ENCODE measurements at places on chromosomes 12 and 14.
A peak's percentile ranks its signal among the peaks of the same experiment; 100 is the strongest.

DNA sequence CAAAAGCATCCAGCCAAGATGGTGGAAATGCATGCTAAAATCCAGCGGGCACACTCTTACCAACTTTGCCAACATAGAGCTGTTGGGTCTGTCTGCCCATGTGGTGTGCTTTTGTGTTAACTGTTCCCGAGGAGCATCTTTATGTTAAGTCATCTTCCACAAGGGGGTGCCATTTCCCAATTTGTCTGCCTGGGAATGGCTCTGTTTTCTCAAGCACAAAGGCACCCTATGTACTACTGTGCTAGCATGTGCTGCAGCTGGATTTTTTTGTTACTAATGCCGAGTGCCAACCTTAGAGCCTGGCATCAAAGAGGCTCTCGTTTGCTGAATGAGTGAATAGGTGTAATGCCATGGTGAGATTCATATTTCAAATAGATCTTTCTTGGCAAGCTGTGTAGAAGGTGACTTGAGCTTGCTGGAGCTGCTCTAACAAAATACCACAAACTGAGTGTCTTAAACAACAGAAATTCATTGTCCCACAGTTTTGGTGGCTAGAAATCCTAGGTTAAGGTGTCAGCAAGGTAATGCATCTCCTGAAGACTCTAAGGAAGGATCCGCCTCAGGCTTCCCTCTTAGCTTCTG lies 74.3 kb downstream of the TRHDE start:
- peak; percentile 88 for DNase-seq

GRCh38 chr12:101086490-101087135 lies 123.4 kb downstream of the SLC5A8 start:
- peak; percentile 21 for DNase-seq

GRCh38 chr12:105831372-105831771 lies 307.4 kb downstream of the NUAK1 start:
- no peak for DNase-seq

- no peak for DNase-seq
Observed at GRCh38 chr12:14853961-14854360, 10.6 kb upstream of the ART4 start.

DNA sequence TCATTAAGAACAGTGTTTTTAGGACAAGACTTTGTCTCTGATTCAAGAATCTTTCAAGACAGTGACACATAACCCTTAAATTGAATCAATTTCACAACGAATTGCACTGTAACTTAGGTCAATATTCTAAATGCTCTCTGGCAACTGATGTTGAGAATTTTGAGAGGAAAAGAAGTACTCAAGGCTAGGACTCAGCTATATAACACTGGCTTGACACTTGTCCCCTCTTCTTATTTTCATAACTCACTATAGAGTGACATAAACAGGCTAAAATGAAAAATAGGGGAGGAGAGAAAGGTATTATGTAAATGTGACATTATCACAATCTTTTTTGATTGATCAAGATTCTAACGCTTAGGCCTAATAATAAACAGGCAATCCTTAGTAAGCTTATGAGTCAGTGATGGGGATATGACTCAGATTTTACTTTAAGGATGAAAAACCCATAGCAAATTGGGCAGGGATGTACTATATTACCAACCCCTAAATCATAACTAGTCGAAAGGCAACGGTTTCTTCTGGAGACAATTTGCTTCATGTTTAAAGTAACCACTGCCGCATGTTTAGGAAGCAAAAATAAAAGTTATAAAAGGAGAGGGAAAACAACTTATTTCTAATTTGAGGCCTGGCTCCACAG lies 10.9 kb downstream of the BTG1 start:
- no peak for DNase-seq

DNA sequence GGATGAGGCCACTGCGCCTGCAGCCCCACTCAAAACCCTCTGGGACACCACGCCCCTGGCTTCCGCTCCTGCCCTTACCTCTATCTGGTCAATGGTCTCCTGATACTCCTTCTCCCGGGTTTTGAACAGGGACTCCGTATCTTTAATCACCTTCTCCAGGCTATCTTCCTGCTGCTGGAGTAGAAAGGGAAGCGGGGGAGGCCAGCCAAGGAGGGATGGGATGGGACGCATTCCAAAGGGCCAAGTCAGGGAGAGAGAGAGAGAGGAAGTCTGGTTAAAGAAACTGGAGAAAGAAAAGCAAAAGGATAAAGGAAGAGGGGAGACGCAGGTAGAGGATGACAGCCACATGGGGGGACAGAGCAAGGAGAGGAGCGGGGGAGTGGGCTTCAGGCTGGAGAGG lies 7.9 kb downstream of the IFFO1 start:
- no peak for DNase-seq

DNA sequence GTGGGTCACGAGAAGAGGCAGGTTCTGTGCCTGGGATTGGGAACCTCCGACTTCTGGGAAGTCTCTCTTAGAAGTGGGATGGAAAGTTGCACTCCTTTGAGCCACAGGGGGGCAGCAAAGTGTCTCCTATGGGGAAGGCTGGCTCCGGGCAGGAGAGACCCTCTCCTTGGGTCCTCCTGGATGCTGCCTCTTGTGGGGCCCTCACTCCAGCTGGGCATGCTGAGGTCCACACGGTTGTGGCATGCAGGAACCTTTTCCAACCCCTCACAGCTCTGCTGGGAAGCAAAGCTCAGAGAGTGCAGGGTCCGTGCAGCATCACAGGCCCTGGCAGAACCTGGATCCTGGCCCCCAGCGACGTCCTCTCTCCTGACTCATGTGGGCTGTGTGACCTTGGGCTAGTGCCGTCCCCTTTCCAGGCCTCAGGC lies 17.4 kb downstream of the SDSL start:
- no peak for DNase-seq

DNA sequence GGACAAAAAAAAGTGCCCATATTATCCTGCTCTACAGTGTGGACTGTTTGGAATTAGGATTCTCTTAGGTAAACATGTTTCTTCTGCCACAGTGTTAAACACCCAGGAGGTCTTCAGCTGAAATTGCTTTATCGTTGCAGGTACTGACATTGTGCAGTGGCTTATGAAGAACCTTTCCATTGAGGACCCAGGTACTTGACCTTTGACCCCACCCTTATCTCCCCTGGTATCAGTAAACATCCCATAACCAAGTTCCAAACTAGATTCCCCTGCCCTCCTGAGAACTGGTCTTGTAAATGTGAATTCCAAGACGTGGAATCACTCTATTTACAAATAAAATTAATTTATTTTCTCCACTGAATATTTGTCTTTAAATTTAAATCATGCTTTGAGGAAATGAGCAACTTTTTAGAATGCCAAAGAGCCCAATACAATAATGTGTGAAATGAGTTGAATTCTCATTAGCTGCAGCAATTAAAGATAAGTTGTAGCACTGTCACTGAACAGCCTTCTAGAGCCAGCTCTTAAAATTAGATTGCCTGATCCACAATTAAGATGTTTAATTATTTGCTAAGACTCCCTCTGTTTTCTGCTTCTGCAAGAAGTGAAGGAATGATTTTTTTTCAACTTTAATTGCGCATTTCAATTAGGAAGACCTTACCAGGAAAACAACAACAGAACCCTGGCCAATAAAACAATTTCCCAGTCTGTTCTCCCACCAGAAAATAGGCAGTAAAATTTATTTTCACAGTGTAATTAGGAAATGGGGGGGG lies 439.3 kb downstream of the DPF3 start:
- DNase-seq, result no peak

DNA sequence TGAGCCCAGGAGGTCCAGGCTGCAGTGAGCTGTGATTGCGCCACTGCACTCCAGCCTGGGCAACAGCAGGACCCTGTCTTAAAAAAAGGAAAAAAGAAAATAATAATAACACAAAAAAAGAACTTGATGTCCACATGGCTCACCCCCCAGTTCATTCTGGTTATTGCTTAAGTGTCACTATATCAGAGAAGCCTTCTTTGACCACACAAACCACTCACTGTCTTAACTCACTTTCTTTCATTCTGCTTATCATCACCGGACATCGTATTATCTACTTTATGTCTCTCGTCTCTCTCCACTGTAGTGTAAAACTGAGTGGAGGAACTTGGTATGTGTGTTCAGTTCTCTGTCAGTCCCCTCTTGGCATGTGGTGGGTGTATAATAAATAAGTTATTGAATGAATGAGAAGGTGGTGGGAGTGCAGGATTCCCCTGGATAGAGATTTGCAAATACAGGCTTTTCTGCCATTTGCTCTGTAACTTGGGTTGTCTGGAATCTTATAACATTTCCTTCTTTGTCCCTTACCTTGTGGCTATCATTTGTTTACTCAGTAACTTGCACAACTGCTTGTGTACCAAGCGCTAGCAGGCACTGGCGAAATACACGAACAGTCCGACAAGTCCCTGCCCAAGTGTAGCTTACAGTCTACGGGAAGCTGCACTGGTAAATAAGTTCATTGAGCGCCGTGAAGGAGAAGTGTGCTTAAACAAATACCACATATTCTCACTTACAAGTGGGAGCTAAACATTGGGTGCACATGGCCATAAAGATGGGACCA lies 86.6 kb upstream of the TRAF3 start:
- DNase-seq, result no peak

- no peak for DNase-seq
Observed at GRCh38 chr12:11822081-11822834, 172.8 kb downstream of the ETV6 start.

GRCh38 chr12:79451365-79451764 lies 239.4 kb downstream of the PAWR start:
- DNase-seq, result no peak
